Fibroblast of lung (primary cell): ENCODE measurements at places on chromosomes 7 and 10. TPM values are rescaled to one million over a fixed set of nuclear protein-coding genes. Genes with fewer than 3 reads are reported as not detected.

CALHM3 gene
- not detected in 2 replicates for total RNA-seq

SPDYE5 gene
- not detected in 2 replicates for total RNA-seq

SAMD9L gene
- 15.7 and 23.9 TPM in 2 replicates for total RNA-seq

ENTPD7 gene
- total RNA-seq, result 13.6 and 28.9 TPM in 2 replicates

GHRHR gene
- not detected in 2 replicates for total RNA-seq

PRKCQ gene
- under 0.01 and 0.26 TPM in 2 replicates for total RNA-seq

SPDYE8 gene
- not detected in 2 replicates for total RNA-seq

ERVW-1 gene
- not detected in 2 replicates for total RNA-seq

STEAP1 gene
- total RNA-seq, result 60.9 and 69.9 TPM in 2 replicates

CDK1 gene
- 4.4 and 13.9 TPM in 2 replicates for total RNA-seq

PDZD7 gene
- total RNA-seq, result 1.3 TPM in 2 replicates

SMO gene
- 12.6 and 23.6 TPM in 2 replicates for total RNA-seq

CPA2 gene
- under 0.01 TPM in 1 of 2 replicates, not detected in the other for total RNA-seq

PTPN12 gene
- 42.3 and 42.6 TPM in 2 replicates for total RNA-seq

PRSS2 gene
- not detected in 2 replicates for total RNA-seq

ARHGEF35 gene
- 0.51 and 5.4 TPM in 2 replicates for total RNA-seq

ZNF425 gene
- total RNA-seq, result 4.6 and 5.4 TPM in 2 replicates

INTS1 gene
- total RNA-seq, result 22.9 and 35.5 TPM in 2 replicates

NAMPT gene
- 155 and 175 TPM in 2 replicates for total RNA-seq

ANXA8 gene
- 0.26 TPM in 1 of 2 replicates, not detected in the other for total RNA-seq

SBDS gene
- 80.9 and 118 TPM in 2 replicates for total RNA-seq

CDK14 gene
- 36.0 and 41.1 TPM in 2 replicates for total RNA-seq

NFE2L3 gene
- total RNA-seq, result 5.4 and 9.1 TPM in 2 replicates

TM9SF3 gene
- total RNA-seq, result 92.7 and 103 TPM in 2 replicates

TMEM140 gene
- total RNA-seq, result 13.1 and 29.7 TPM in 2 replicates

DRGX gene
- total RNA-seq, result not detected in 2 replicates

PDGFA gene
- 10.8 and 13.5 TPM in 2 replicates for total RNA-seq
